Skin of body (tissue), 3 donors: ENCODE measurements at places on chromosomes 7 and 10. TPM values are rescaled to one million over a fixed set of nuclear protein-coding genes. Genes with fewer than 3 reads are reported as not detected.

Gene HELLS
- total RNA-seq = 35.5 TPM

Gene KCND2
- 0.79 TPM for total RNA-seq

Gene MKX
- 4.0 TPM for total RNA-seq

Gene EGR2
- 14.9 TPM for total RNA-seq

Gene GDI2
- total RNA-seq = 307 TPM

Gene TSPAN33
- total RNA-seq = 6.2 TPM
